Tongue (tissue), 3 donors: ENCODE measurements at places on chromosomes 7 and 10. TPM values are rescaled to one million over a fixed set of nuclear protein-coding genes. Genes with fewer than 3 reads are reported as not detected.

- no peak for DNase-seq
Measured at GRCh38 chr10:119658274-119658673, 7.1 kb downstream of the BAG3 start.

DNA sequence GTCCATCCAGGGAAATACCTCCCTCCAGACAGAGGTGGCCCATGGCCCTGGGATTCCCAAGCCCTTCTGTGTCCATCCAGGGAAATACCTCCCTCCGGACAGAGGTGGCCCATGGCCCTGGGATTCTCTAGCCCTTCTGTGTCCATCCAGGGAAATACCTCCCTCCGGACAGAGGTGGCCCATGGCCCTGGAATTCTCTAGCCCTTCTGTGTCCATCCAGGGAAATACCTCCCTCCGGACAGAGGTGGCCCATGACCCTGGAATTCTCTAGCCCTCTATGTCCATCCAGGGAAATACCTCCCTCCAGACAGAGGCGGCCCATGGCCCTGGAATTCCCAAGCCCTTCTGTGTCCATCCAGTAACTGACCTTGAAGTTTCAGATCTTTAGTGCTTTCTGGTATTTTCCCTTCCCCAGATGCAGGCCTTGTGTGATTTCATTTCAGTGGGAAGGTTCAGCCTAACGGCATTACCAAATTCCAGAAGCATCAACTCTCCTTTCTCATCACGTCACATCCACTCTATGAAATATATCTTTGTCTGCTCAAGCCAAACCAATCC is 28.8 kb upstream of the DIP2C start:
- DNase-seq: no peak

DNA sequence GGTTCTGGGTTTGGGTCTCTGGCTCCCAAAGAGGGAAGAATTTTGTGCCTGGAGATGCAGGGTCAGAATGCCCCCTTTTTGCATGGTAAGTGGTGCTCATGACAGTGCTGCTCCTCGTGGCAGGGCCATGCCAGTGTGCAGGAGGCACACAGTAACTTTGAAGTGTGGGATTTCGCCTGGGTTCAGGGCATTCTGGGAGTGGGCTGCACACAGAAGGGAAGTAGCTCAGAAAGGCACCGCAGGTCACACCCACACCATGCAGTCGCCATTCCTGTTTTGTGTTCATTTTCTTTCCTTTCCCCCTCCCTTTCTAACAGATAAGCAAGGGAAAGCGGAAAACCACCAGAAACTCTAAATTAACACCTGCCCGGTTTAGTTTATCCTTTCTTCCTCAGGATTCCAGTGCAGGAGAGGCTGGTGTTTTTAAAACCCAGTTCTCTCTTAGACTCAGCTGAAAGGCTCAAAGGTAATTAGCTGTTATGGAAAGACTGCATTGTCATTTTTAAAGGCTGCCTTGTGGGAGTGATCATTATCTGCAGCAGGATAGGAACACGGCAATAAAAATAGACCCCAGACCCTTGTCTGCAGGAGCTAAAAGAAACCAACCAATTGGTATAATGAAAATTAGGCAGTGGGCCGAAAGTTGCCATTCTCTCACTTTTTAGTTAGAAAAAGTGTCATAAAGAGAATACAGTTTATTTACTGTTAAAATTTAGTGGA is 50.2 kb downstream of the EEPD1 start:
- DNase-seq: no peak

DNA sequence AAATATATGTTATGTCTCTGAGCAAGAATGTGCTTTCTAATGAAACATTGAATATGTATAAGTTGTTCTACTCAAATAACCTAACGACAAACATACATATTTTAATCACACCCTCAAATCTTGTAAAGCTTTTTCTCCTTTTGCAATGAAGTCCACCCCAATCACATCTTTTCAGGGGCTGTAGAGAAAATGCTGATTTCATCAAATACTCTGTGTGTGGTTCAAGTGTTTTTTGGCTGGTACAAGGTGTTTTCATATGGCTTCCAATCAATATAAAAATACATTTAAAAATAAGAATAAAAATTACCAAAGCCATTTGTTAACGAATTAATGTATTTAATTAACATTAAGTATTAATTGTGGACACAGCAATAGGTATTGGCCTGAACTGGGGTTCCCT is 57.2 kb upstream of the TMEM196 start:
- no peak for DNase-seq

Gene VSTM2A
- 0.82 TPM for total RNA-seq

Gene LRRN3
- 2.5 TPM for total RNA-seq

GRCh38 chr10:77360835-77361234 is 276.8 kb downstream of the KCNMA1 start:
- peak; percentile 16 for DNase-seq

Gene OPALIN
- not detected for total RNA-seq

Gene HOXA10
- total RNA-seq: not detected

Gene GPR15LG
- total RNA-seq: not detected

DNA sequence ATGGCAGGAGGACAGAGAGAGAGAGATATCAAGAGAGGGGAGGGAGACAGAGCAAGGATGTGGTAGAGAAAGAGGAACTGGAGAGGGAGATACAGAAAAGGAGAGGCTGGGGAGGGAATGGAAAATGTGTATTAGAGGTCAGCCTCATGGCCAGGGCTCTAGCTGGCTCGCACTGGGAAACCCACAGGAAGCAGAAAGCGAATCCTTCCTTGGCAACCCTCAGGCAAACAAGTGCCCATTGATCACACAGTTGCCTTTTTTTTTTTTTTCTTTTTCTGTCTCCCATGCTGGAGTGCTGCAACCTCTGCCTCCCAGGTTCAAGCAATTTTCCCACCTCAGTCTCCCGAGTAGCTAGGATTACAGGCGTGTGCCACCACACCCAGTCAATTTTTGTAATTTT is 391.2 kb downstream of the TYW1 start:
- DNase-seq: no peak

GRCh38 chr7:25358926-25359325 is 130.6 kb upstream of the NPVF start:
- peak; percentile 21 for DNase-seq
